ENCODE measurements at places on chromosomes 3 and 15.

- DNase-seq = peak; percentile 85
Observed at GRCh38 chr3:143849854-143850549, 1.7 kb upstream of the SLC9A9 start.

DNA sequence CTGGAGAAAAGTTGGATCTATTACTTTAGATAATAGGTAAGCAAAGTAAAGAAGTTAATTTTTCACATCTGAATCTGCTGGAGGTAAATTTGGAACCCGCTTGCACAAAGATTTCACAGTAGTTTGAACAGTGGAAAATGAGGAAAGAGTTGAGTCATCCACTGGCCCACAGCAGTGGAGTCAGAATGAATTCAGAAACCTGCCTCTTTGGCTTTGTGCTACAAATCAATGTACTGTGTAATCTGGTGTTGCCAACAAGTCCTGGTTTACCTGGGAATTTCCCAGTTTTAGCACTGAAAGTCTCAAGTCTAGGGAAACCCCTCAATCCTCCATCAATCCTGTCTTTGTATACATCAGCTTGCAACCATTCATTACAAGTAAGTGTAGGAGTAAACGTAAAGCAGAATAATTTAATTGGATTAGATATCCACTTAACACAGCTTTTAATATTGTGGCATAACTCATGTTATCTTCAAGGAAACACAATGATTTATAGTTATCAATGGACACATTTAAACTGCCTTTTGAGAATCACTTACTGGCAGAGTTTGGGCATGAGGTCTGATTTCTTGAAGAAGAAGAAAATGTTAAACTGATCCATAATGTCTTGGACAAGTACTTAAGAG is 100.6 kb downstream of the DCLK3 start:
- DNase-seq = peak; percentile 45

DNA sequence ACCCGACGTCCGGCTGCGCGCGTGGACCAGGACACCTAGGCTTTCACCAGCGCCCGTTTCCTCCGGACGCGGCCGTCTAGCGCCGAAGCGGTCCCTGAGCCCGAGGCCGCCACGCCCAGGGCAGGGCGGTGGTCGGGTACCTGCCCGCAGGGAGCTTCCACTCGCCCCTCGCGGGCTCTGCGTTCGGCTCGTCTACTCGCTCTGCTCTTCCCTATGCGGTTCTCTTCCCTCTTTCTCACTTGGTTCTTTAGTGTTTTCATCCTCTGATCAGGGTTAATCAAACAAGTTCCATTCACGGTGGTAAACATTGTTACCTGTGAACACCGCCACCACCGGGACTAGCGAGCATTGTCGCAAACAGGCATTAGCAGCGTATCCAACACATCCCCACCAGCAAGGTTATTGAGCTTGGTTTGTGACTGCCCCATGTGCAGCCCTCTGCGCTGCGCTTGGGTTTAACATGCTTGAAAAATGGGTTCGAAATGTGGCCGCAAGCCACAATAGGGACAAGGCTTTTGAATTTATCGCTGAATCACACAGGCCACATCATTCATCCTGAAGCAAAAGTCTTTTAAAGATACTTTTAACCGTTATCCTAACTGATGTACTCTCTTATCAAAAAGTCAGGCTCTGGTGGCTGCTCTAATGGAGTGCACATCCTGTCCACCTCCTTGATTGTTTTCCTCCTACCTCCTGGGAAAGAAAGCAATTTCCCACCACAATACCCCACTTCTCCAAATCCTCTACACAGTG is 843 bp upstream of the CD47 start:
- DNase-seq = no peak

GRCh38 chr15:44011238-44011854 is 183.7 kb downstream of the FRMD5 start:
- DNase-seq = no peak

DNA sequence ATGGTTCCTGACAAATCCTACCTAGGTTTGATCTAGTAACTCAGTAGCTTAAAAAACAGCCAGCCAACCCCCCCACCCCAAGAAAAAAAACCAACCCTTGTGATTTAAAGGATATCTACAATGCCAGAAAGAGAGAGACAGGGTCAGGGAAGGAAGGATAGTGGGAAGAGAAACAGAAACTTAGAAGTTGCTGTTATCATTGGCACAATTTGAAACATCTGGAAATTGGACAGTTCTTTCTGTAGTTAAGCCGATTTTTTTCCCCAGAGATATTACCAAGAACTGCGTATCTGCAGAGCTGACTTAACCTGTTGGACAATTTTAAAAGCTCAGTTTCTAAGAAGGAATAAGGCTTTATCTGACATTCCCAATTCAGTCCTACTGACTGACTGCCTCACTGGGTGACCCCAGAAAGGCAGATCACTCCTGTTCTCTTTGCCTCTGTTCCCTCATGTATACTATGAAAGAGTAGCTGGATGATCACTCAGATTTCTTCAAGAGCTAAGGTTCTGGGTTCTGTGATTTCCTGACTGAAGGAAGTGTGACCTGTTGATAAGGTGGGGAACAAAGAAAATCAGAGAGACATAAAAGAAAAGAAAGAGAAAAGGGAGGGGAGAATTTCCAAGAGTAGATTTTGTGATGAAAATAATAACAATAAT is 128.3 kb downstream of the MAP2K5 start:
- no peak for DNase-seq

- DNase-seq = no peak
Observed at GRCh38 chr15:47516972-47517371, 200.3 kb upstream of the SEMA6D start.

GRCh38 chr15:25611603-25612002 is 172.8 kb upstream of the UBE3A start:
- no peak for DNase-seq
